ENCODE measurements at places on chromosomes 13 and 19.
A peak's percentile ranks its signal among the peaks of the same experiment; 100 is the strongest.

DNA sequence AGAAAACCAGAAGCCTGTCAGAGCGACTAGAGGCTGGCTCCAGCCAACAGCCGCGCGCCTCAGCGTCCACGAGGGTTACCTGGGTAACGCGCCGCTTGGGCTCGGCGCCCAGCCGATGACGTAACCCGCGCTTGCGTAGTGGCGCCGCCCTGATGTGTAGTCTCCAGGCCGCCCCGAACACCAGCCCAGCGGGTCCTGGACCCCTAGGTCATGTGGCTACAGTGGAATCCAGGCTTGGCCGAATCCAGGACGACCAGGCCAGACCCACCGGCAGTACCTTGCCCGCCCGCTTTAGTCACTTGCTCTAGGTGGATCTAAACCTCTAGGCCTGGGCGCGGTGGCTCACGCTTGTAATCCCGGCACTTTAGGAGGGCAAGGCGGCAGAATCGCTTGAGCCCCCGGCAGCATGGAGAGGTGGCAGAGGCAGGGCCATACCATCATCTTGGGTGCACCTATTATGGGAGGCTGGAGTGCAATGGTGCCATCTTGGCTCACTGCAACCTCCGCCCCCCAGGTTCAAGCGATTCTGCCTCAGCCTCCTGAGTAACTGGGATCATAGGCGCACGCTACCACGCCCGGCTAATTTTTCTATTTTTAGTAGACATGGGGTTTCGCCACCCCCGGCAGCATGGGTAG, 7.2 kb upstream of the ZNF606 start:
- peak; percentile 85 for DNase-seq

GRCh38 chr13:89571676-89572075, 1775.8 kb upstream of the MIR17HG start:
- no peak for DNase-seq

- DNase-seq: no peak
Observed at GRCh38 chr19:4521170-4521887, 3.0 kb upstream of the PLIN4 start.

DNA sequence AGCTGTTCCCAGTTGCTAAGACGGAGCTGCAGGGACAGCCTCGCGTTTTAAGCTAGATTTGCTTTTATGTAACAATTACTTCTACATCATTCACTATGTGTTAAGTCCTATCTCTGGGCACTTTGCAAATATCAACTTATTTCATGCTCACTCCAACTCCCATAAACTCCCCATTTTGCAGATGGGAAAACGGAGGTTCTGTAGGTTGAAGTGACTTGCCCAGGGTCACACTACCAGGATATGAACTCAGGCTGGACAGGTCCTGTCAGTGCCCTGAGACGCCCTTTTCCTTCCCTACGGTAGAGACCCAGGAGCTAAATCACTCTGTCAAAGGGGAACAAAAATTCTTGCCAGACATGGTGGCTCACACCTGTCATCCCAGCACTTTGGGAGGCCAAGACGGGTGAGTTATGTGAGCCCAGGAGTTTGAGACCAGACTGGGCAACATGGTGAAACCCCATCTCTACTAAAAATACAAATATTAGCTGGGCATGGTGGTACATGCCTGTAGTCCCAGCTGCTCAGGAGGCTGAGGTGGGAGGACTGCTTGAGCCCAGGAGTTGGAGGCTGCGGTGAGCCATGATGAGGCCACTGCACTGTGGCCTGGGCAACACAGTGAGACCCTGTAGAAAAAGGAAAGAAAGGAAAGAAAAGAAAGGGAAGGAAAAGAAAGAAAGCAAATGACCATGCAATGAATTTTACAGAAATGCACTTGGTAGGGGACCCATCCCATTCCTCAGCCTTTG, 14.5 kb upstream of the NFIC start:
- DNase-seq: no peak

GRCh38 chr19:7934766-7935165, 8.7 kb downstream of the TIMM44 start:
- no peak for DNase-seq

- peak; percentile 84 for DNase-seq
Observed at GRCh38 chr13:77508959-77509620, 26.4 kb upstream of the SCEL start.

DNA sequence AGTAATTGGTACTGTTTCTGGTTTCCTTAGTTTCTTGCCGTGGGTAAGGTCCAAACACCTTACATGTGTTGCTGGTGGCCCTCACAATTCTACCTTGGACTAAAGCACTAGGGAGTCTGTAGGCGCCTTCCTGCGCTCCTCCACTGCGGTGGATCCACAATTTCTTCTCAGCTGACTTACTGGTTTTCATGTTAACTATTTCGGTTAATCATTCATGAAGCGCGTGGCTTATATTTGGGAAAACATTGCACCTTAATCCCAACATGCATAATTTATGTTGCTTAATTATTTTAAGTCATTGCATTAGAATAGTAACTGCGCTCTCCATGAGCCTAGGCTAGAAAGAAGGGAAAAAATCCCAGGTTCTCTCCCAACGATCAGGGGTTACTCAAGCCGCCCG, 37.7 kb downstream of the ARHGEF7 start:
- DNase-seq: no peak

DNA sequence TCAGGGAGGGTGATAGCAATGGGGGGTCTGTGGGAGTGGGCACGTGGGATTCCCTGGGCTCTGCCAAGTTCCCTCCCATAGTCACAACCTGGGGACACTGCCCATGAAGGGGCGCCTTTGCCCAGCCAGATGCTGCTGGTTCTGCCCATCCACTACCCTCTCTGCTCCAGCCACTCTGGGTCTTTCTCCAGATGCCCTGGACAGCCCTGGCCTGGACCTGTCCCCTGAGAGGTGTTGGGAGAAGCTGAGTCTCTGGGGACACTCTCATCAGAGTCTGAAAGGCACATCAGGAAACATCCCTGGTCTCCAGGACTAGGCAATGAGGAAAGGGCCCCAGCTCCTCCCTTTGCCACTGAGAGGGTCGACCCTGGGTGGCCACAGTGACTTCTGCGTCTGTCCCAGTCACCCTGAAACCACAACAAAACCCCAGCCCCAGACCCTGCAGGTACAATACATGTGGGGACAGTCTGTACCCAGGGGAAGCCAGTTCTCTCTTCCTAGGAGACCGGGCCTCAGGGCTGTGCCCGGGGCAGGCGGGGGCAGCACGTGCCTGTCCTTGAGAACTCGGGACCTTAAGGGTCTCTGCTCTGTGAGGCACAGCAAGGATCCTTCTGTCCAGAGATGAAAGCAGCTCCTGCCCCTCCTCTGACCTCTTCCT, 9.3 kb upstream of the CEACAM7 start:
- DNase-seq: no peak

DNA sequence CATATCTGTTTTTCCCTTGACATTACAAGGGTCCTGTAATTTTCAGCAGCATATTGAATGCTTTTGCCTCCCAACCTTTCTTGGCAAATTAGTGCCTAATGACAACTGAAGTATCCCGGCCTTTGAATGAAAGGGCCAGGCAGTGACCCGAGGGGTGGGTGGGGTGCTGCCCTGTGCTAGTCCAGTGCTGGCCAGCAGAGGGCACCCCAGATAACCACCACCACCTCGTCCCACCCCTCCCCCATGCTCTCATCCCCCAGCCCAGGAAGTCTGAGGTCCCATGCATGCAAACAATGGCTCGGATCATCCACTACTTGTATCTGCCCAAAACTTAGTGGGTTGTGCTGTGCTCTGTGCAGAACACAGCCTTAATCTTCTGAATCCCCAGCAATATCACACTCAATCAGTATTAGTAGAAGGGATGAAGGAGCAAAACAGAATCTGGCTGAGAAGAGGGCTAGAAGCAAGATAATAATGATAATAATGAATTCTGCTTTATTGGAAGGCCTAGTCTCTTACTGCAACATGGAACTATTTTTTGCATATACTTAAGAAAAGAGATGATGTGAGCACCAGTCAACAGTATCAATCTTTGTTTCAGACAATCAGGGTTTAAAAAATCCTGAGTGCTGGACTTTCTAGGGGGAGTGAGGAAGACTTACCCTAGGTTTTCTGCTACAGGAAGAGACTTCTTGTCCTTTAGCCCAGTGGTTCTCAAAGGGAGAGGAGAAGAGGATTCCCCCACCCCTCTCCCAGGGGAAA, 3.8 kb downstream of the ATP12A start:
- peak; percentile 11 for DNase-seq

DNA sequence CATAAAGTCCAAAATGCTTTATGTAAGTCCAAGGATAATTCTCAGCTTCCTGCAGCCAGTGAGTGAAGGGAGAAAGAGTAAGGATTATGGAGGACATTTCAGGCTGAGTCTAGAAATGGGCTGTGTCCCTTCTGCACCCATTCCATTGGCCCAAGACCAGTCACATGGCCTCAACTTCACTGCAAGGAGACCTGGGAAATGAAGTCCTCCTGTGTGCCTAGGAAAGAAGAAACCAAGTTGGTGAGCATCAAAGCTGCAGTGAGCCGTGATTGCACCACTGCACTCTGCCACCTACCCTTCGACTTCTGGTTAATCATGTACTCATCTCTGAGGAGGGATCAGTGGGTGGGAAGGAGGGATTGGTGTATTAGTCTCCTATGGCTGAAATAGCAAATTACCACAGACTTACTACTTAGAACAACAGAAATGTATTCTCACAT, 3.6 kb upstream of the CD37 start:
- peak; percentile 42 for DNase-seq

- no peak for DNase-seq
Observed at GRCh38 chr13:39682310-39682709, 26.8 kb downstream of the COG6 start.

DNA sequence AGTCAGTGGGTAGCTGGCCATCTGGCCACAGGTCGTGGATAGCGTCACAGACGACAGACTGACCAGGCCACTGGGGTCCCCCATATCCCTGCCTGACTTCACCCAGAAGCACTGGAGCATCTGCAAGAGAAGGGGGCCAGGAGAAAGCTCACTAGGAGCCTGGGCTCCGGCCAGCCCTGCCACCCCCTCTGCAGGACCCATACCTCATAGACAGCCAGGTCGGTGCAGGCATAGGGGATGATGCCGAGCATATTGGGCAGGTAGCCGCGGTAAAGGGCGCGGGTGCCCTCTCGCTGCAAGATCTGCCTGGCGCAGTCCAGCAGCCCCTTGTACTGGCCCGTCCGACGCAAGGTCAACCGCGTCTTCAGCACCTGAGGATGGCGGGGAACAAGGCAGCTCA, 2.5 kb upstream of the KHSRP start:
- DNase-seq: no peak

- DNase-seq: no peak
Observed at GRCh38 chr19:19250196-19250801, 22.8 kb downstream of the TM6SF2 start.

DNA sequence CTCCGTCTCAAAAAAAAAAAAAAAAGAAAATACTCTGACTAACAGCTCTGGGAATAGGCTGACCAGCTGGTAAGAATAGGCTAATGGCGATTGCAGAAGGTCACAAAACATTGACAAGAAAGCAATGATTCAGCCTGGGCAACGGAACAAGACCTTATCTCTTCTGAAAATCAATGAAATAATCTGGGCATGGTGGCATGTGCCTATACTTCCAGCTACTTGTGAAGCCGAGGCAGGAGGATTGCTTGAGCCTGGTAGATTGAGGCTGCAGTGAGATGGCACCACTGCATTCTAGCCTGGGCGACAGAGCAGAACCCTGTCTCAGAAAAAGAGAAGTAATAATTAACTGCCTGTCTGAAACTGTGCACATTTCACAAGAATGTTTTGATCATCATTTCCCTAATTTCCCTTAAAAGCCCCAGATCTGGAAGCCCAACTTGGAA, 18.8 kb upstream of the MTRF1 start:
- DNase-seq: no peak

- DNase-seq: no peak
Observed at GRCh38 chr13:24724714-24725113, 39.3 kb upstream of the RNF17 start.

- DNase-seq: peak; percentile 40
Observed at GRCh38 chr13:24997367-24997967, 98.5 kb upstream of the PABPC3 start.

DNA sequence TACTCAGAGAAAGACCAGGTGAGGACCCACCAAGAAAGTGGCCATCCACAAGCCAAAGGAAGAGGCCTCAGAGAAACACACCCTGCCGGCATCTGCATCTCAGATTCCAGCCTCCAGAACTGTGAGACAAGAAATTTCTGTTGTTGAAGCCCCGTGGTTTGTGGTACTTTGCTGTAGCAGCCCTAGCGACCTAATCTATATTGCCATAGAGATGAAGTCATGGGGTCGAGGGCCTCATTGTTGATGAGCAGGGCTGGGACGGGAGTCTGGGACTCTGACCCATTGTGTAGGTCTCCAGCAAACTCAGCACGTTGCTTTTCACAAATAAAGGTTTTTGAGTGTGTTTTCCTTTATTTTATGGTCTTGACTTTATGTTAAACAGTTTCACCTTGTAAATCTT, 174.9 kb downstream of the TNFSF13B start:
- DNase-seq: no peak

- no peak for DNase-seq
Observed at GRCh38 chr19:3646336-3647092, 19.9 kb upstream of the CACTIN start.

DNA sequence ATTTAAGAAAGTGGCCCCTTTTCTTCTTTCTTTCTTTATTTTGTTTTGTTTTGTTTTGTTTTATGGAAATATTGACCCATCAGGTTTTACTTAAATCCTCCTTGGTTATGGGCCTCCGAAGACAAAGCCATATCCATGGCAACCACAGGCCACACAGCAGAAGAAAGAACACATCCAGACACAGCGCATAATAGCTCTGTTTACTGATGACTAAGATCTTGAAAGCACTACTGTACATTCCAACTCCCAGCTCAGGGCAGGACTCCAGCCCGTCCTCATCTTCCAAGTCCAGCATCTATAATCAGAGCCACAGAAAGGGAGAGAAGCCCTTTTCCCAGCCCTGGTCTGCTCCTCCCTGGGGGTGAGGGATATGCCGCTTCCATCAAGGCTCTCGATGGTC, 84.3 kb downstream of the NUFIP1 start:
- DNase-seq: peak; percentile 98

DNA sequence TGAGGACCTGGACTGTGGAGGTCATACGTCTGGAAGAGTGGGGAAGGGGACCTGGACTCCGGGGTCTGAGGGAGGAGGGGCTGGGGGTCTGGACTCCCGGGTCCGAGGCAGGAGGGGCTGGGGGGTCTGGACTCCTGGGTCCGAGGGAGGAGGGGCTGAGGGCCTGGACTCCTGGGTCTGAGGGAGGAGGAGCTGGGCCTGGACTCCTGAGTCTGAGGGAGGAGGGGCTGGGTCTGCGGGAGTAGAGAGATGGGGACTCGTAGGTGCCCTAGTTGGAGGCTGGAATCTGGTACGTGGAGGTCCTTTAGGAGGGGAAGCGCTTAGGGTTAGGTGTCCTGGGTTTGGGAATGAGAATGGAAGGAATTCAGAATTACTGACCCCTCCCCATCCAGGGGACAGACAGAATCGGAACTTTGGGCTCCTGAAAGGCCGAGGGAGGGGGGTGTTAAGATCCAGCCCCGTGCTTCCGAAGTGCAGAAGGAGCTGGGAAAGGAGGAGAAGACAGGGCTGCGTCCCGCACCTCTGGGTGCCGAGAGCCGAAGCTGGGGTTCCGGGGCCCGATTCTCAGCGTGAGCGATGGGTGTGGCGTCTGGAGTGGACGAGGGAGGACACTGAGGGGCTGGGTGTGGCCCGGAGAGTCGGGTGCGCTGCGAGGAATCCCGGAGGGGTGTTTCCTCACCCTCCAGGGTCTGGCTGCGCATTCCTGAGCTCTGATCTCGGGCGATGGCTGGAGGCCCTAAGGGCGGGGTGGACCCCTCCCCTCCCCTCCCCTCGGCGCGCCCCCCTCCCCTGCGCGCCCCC, 608 bp downstream of the MYADM start:
- peak; percentile 53 for DNase-seq

- DNase-seq: no peak
Observed at GRCh38 chr13:26111797-26112196, 60.0 kb upstream of the SHISA2 start.
